Choroid plexus epithelial cell (primary cell): ENCODE measurements at places on chromosomes 3 and 15.

DNA sequence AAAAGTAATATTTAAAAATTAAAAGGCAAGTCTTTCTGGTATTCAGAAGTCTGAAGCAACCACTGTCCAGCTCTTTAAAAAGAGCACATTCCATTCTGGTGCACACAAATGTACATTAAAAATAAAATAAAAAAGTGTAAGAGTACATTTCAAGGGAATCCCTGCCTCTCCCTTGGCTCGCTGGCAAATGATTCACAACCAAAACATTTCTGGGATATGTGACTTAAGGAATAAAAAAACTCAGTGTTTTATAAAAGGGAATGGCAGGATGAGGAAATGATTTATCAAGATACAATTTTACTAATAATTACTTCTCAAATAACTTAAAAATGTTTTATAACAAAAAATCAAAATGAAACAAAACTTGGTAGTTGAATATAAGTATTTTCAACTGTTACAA, 23.8 kb upstream of the ANXA2 start:
- DNase-seq = peak; percentile 86

GRCh38 chr3:14497321-14497720, 42.8 kb downstream of the GRIP2 start:
- no peak for DNase-seq

DNA sequence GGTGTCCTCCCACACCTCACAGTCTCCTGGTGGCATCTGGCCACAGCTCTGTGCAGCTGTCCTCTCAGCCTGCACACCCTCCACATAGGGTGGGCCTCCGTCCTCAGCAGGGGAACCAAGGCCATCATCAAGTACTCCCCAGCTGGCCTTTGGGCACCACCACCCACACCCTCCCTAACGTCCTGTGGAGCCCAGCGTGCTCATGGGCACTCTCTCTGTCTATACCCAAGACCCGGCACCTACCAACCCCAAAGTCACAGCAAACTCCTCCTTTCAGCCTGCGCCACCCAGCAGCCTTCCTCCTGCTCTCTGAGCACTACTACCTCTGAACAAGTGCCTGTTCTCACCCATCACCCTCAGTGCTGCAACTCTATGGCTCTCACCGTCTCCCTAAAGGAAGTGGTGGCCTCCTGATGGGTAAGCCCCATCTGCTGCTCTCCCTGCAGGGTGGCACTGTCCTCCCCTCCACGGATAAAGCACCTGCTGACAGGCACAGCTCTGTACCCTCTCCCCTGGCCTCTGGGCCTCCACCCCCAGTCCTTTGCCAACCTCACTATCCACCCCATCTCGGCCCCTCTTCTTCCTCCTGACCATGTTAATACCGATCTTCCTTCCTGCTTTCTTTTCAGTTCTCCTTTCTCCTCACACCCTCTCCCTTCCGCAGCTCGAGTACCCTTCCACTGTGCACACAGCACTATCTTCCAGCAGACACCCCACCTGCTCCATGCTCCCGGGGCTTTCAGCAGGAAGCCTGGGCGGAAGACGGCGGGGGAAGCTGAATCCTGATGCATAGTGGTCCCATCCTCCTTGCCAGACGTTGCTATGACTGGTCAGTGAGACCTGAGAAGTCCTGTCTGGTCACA, 31.5 kb downstream of the SLC41A3 start:
- DNase-seq = no peak

DNA sequence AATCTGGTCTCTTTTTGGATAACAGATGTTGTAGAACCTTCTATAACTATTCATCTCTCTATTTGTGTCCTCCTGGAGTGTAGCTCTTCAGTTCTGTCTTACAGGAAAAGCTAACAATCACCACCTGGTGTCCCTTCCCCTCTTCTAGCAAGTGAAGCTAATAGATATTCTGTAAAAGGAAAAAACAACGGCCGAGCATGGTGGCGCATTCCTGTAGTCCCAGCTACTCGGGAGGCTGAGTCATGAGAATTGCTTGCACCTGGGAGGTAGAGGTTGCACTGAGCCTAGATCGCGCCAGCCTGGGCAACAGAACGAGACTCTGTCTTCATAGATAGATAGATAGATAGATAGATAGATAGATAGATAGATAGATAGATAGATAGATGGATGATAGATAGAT, 779.4 kb downstream of the TUSC7 start:
- DNase-seq = no peak

DNA sequence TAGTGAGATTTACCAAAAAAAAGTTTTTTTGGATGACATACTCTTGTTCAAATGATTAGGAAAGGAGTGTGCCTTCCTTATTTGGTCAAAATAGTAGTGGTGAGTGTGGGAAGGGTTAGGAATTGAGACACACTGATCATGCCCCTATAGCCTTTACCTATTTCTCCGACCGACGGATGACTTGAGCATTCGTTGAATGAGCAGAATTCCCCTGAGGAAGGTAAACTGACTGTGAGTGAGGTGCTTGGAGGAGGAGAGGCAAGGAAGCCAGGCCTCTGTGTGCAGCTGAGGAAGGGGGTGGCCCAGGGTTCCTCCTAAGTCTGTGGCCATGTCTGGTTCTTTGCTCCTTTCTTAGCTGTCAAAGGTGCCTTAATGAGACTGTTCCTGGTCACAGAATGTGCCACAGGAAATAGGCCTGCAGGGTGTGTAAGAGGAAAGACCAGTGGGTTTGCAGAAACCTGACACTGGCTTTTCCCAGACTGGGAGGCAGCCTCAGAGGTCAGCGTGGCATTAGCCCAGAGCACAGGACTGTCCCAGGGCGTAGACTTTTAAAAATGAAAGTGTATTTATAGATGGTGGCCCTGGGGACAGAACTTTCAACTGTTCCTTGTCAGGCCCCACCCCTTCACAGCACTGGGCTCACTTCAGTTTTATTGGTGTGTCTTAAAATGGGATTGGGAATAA, 307.7 kb upstream of the C2CD4B start:
- DNase-seq = no peak

DNA sequence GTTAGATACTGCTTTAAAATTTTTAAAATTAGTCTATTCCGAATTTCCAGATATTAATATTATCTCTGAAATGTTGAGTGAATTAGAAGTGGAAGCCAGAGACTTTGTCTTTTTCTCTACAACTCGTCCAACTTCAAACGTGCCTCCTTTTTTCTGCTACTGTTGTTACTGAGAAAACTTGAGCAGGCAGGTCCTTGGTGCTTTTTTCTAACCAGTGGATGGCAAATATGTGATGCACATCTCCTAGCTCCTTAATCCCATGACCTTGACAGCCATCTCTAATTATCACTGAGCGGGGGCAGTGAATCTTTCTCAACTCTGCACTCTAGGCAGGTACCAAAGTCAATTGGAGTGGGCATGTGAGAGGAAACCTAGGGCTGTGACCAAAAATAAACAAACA, 50.7 kb downstream of the FNDC3B start:
- DNase-seq = no peak

DNA sequence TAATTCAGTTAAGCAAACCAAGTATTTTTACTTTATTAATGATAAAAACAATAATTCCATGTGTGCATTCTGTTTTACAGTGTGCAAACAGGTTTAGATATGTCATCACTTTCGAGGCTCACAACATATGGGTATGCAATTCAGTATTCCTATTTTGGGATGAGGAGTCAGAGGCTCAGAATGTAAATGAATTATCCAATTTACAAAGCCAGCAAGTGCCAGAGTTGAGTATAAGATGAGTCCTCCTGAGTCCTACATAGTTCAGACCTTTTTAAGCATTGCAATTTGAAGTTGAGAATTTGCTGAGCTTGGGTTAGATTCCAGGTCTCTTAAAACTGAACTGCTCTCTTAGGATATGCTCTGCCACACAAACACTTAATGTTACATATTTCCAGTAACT, 424.2 kb upstream of the ROBO2 start:
- DNase-seq = no peak

- DNase-seq = peak; percentile 49
Measured at GRCh38 chr3:147403511-147403910, 2.8 kb downstream of the ZIC4 start.

DNA sequence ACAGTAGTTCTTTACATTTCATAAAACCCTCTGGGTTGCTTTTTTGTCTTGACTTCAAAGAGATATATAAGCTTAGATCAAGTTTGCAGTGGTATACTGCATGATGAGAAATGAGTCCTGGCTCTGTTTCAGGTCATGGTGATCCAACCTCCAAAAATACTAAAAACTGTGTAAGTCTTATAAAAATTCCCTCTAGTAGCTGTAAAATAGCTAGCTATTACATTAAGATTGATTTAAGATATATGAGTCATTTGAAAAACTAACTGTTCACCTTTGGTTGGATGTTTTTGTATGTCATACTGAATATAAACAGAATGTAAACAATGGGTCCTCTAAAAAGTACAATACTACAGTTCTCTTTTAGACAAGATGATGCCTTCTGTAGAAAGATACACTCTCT, 879.2 kb downstream of the ROBO1 start:
- DNase-seq = no peak

- no peak for DNase-seq
Measured at GRCh38 chr15:39781147-39781966, 1.3 kb downstream of the FSIP1 start.

DNA sequence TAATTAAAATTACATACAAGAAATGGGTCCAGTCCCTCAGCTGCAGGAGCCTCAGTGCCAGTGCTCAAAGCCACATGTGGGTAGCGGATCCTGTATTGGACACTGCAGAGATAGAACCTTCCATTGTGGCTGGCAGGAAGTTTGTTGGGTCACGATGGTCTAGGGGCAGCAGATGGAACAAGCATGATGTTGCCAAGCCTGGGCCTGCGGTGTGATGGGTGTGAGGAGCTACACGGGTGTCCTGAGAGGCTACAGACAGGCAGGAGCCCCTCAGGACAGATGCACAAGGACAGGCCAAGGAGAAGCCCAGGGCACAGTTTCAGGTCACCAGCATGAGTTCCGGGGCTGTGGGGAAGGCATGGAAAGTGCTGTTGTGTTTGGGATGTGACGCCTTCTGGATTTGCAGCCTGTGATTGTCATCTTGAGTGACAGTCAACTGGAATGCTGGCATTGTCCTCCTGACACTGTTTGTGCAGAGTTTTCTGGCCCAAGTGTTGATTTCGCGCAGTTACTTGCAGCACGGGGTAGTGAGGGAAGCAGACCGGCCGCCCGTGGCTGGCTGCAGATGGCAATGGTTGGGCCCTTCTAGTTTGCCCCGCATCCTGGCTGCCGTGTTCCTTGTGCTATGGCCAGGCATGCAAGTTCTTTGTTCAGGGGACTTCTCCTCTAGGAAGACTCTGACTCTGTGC, 177.1 kb downstream of the NSMCE3 start:
- no peak for DNase-seq

DNA sequence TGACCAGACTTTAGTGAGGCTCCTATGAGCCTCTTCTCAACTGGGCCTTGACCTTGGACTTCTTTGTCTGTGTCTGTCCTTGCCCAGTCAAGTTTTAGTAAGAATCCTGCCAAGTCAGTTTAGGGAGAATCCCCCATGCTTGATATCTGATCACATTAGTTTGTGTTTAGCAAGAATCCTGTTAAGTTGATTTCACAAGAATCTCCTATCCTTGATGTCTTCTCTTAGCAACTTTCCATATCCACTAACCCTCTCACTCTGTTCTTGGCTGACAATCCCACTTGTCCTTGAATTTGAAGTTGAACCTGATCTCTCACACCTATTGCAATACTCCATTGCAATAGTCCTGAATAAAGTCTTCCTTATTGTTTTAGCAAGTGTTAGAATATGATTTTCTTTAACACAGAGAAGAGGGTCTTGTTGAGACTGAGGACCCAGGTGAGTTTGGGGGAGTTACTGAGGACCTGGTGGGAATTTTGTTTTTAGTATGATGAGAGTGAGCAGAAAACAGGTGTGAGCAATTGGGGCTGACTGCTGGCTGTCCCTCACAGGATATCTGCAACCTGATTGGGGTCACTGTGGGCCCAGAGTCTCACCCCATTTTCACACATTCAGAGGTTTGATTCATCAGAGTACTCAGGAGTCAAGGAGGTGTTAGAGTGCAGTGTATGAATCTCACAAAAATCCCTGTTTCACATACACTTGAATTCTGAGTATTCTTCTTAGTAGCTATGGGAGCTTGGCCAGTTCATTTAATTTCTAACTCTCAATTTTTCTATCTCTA, 39.9 kb upstream of the TNFAIP8L3 start:
- peak; percentile 43 for DNase-seq

- peak; percentile 75 for DNase-seq
Measured at GRCh38 chr3:41726891-41727290, 235.0 kb downstream of the ULK4 start.

DNA sequence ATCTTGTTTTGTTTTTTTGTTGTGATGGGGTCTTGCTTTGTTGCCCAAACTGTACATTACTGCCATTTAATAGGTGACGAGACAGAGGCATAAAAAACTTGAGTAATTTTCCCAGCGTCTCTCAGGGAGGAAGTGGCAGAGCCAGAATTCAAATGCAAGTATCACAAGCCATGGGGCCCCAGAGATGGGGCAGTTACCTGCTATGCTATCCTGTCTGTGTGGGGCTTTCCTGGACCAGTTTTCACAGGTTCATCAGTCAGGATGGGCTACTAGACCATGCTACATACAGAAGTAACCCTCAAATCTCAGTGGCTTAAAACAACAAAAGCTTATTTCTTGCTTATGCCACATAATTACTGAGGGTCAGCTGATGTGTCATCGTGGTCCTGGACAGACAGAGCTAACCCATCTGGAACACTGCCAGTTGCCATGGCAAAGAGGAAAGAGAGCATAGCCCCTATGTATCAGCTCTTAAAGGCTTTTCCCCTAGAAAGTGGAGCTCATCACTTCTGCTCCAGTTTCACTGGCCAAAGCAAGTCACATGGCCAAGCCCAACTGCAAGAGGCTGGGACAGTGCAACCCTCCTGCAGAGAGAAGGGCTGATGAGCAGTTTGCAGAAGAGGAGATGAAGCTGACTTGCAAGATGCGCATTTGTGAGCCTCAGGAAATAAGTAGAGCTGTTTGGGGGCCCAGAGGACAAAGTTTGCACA, 31.7 kb upstream of the SYNM start:
- DNase-seq = peak; percentile 50

DNA sequence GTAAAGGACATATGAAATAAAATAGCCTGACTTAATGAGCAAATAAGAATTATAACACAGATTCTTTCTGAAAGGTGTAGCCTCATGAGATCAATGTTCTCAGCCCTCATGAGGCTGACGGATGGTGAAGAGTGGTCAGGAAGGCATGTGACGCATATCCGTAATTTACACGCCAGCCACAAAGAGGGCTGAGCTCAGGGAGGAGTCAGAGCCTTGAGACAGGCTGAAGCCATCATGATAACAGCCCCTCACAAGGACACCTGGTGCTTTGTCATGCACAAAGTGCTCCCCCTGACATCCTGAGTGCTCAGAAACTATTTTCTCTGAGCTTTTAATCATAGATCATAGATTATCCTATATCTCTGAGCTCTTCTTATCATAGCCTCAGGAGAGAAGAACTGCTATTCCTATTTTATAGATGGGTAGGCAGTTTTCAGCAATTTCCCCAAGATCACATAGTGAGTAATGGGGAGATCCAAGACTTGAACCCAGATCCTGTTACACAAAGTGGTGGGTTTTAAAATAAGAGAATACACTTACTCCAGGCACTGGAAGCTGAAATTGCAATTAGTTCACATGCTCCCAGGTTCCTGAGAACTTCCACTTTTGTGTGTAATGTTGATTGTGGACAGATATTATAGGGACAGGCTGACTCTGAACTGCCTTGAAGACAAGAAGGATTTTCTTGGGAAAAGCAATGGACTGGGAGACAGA, 267.1 kb downstream of the RPLP1 start:
- DNase-seq = no peak

GRCh38 chr3:156483961-156484787, 70.7 kb downstream of the SSR3 start:
- DNase-seq = peak; percentile 72
